Endothelial cell (in vitro differentiated cells): ENCODE measurements at places on chromosomes 12 and 14.

DNA sequence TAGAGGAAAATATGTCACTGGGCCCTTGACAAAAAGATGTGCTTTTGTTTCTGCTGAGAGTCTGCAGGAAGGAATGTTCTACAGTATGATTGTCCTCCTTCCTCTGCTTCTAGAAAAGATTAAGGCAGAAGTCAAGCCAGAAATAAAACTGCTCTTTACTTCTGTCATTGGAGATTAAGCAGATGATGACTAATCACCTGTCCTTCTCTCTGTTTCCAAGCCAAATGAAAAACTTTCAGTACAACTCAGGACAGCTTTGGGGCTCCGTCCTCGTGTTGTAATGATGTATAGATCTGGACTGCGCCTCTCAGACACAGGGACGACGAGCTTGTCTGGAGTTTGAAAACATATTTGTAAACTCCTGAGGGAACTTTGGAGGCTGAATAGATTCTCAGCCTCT is 159.3 kb downstream of the DYRK2 start:
- no peak for DNase-seq
- peaks cover 9% of the 10 kb centered on the region for H3K4me1 ChIP-seq
- H3K27ac ChIP-seq: no peak overlapping the region

GRCh38 chr12:112837629-112838197 is 46.2 kb downstream of the RPH3A start:
- no peak for DNase-seq
- H3K27me3 ChIP-seq: no peaks in the 10 kb centered on the region
- H3K27ac ChIP-seq: no peak overlapping the region
- no peaks in the 10 kb centered on the region for H3K36me3 ChIP-seq

GRCh38 chr14:94394581-94395207 is 6.3 kb upstream of the SERPINA1 start:
- no peaks in the 10 kb centered on the region for H3K36me3 ChIP-seq
- DNase-seq: no peak
- peaks cover 6% of the 10 kb centered on the region for H3K27me3 ChIP-seq
- H3K27ac ChIP-seq: no peak overlapping the region
- no peak overlapping the region for H3K4me3 ChIP-seq

DNA sequence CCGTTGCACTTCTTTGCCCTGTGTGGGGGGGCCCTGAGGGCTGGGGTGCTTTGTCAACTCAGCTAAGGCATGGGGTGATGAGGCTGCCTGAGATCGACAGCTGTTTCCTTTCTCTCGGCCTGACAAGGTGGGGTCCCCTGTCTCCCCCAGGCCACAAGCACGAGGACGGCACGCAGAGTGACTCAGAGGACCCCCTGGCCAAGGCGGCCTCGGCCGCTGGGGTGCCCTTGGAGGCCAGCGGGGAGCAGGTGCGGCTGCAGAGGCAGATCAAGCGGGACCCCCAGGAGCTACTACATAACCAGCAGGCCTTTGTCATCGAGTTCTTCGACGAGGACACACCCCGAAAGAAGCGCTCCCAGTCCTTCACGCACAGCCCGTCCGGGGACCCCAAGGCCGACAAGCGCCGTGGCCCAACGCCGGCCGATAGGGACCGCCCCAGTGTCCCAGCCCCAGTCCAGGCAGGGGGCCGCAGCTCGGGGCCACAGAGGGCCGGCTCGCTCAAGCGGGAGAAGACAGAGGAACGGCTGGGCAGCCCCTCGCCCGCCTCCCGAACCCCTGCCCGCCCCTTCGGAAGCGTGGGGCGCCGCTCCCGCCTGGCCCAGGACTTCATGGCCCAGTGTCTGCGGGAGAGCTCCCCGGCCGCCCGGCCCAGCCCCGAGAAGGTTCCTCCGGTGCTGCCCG is 18.8 kb downstream of the CEP170B start:
- DNase-seq: no peak
- H3K36me3 ChIP-seq: peaks cover 5% of the 10 kb centered on the region
- peaks cover 4% of the 10 kb centered on the region for H3K27me3 ChIP-seq

DNA sequence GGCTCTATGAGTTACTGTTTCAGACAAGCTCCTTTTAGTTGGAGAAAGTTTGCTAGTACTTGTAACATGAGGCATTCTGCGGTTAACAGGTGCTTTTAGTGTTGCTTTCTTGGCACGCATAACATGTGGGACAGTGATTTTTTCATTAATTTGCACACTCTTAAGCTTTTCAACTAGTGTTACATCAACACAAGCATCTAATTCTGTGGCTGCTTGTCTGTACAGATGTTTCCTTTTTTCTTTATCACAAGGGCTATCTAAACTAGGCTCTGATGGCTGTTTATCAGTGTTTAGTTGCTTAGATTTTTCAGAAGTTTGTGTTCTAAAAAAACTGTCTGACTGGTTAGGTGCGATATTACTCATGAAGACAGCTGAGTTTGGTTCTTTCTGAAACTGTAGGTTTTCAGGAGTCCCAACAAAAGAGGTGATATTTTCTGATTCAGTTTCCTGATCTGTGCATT is 120.1 kb downstream of the RALGAPA1 start:
- H3K4me1 ChIP-seq: no peaks in the 10 kb centered on the region
- H3K27ac ChIP-seq: no peak overlapping the region
- no peak for DNase-seq
- no peaks in the 10 kb centered on the region for H3K27me3 ChIP-seq

- no peak for DNase-seq
- H3K4me1 ChIP-seq: peaks cover 14% of the 10 kb centered on the region
- no peak overlapping the region for H3K4me3 ChIP-seq
- H3K36me3 ChIP-seq: no peaks in the 10 kb centered on the region
- H3K27me3 ChIP-seq: no peaks in the 10 kb centered on the region
- H3K27ac ChIP-seq: no peak overlapping the region
Measured at GRCh38 chr12:52645982-52646381, 6.0 kb downstream of the KRT2 start.

DNA sequence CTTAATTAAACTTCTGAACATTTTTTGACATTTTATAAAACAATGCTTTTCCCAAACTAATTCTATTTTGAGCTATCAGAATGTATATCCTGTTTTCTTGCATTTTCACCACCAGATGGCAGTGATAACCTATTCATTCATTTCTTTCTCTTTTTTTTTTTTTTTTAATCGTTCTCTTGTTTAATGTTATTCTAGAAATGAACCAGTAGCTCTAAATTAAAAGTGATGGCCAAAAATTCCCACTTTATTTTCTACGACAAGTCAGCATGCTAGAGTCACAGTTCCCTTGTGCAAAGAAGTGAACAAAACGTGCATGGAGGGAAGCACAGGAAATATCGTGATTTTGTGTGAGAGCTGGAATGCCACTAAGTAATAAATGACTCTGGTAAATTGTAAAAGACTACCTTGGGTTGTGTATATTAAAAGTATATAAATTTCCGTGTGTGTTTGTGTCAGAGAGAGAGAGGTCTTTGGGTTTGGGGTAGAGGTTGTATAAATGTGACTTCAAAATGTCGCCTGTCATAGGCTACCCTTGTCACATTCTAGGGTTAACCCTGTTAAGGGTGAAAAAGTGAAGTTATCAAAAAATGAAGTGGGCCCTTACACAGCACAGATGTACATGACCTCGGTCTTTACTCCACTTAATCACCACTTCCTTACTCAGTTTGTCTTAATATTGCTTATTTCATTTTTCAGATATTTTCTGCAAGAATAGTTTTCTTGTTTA is 40.4 kb upstream of the LDHB start:
- H3K4me3 ChIP-seq: no peak overlapping the region
- H3K4me1 ChIP-seq: no peaks in the 10 kb centered on the region
- H3K27ac ChIP-seq: no peak overlapping the region
- H3K27me3 ChIP-seq: no peaks in the 10 kb centered on the region
- H3K36me3 ChIP-seq: no peaks in the 10 kb centered on the region

DNA sequence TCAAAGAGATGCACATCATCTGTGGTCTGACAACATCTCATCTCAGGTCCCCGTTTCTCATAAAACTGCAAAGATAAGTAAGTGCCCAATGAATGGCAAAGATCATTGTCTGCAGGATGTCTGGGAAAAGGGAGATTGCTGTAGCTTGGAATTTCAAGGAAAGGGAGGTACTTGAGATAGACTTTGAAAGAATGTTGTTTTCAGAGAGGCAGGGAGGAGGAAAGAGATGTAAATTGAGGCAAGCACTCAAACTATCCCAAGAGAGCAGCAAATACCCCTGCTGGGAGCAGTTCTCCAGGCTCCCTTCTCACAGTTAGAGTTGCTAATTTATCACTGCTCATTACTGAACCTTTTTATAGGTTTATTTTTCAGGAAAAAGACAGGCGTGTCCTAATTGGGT is 107.1 kb downstream of the MYRFL start:
- no peaks in the 10 kb centered on the region for H3K36me3 ChIP-seq
- H3K27ac ChIP-seq: peak overlapping the region; percentile 89
- H3K4me3 ChIP-seq: no peak overlapping the region
- H3K4me1 ChIP-seq: peaks cover 73% of the 10 kb centered on the region

GRCh38 chr14:66624336-66624937 is 116.5 kb downstream of the GPHN start:
- H3K4me1 ChIP-seq: no peaks in the 10 kb centered on the region
- no peaks in the 10 kb centered on the region for H3K27me3 ChIP-seq
- peak; percentile 56 for DNase-seq
- H3K36me3 ChIP-seq: peaks cover 7% of the 10 kb centered on the region
- H3K4me3 ChIP-seq: no peak overlapping the region

- DNase-seq: no peak
- peaks cover 2% of the 10 kb centered on the region for H3K27me3 ChIP-seq
- no peak overlapping the region for H3K4me3 ChIP-seq
- H3K36me3 ChIP-seq: peaks cover 4% of the 10 kb centered on the region
Measured at GRCh38 chr14:65007202-65007601, 20.5 kb downstream of the FNTB start.
